BJ (cell line): ENCODE measurements at places on chromosomes 5 and 9.

- no peak for DNase-seq
These were observed 34.8 kb upstream of the TRIO start for GRCh38 chr5:14108170-14108996.

- DNase-seq: no peak
These were observed 268.9 kb downstream of the ZNF608 start for GRCh38 chr5:124477577-124477976.

DNA sequence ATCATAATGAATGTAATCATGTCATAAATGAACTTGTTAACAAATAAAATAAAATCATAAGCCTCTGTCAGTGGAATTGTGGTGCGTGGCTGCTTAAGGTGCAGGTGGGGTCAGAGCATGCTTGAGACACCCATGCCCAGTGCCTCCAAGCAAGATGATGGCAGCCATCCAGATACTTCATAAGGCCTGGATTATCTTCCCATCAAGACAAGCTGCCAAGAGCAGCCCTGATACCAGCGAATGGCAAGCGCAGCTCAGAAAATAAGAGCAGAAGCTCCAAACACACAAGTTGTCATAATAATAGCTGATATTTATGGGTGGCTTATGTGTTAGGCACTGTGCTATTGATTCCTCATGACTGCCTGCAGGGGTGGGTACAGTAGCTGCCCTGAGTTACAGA lies 21.8 kb upstream of the LMX1B start:
- no peak for DNase-seq

DNA sequence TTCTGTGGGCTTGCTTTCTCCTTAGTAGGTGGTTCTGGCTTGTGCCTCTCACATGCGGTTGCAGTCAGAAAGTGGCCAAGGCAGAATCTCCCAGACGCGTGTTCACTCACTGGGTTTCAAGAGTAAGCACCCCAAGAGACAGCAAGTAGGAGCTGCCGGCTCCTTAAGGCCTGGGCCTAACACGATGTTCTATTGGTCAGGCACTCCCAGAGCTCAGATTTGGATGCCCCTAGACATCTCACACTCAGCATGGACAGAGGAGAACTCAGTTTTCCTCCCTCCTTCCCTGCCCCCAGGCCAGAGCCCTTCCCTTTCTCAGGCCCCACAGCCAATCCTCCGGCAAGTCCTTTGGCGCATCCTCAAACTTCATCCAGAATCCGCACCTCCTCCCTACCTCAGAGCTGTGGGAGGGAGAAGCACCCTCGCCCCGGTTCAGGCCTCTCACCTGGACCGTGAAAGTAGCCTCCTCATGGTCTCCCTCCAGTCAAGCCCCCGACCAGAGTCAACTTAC lies 6.5 kb upstream of the CARD19 start:
- DNase-seq: no peak

DNA sequence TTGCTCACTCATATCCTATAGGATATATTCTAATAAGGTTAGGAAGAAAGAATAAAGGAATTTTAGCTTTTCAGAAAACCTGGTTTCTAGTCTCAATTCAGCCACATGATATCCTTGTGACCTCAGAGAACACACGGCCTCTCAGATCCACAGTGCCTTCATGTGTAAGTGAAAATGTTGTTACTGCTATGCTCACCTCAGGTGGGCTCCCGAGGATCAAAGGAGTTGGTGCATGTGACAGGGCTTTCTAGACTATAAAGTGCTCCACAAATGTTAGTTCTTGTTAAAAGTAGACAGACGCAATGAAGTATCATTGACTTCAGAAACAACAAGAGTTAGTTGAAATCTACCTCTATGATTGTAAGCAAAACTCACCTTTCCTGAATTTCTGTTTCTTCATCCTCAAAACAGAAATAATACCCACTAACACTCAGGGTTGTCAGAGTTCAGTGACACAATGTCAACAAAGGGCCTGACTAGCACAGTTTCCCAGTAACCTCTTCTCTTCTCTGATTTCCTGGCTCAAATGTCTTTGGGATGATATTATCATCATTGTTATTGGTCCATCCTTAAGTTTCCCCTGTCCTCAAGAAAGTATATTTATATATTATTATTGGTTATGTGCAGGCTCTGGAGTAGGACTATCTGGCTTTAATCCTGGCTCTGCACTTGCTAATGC lies 36.0 kb upstream of the MAN2A1 start:
- DNase-seq: no peak

- no peak for DNase-seq
These were observed 253.4 kb downstream of the ARHGAP26 start for GRCh38 chr5:143023411-143024096.

- no peak for DNase-seq
These were observed 6.3 kb upstream of the TDRD7 start for GRCh38 chr9:97405551-97405950.

DNA sequence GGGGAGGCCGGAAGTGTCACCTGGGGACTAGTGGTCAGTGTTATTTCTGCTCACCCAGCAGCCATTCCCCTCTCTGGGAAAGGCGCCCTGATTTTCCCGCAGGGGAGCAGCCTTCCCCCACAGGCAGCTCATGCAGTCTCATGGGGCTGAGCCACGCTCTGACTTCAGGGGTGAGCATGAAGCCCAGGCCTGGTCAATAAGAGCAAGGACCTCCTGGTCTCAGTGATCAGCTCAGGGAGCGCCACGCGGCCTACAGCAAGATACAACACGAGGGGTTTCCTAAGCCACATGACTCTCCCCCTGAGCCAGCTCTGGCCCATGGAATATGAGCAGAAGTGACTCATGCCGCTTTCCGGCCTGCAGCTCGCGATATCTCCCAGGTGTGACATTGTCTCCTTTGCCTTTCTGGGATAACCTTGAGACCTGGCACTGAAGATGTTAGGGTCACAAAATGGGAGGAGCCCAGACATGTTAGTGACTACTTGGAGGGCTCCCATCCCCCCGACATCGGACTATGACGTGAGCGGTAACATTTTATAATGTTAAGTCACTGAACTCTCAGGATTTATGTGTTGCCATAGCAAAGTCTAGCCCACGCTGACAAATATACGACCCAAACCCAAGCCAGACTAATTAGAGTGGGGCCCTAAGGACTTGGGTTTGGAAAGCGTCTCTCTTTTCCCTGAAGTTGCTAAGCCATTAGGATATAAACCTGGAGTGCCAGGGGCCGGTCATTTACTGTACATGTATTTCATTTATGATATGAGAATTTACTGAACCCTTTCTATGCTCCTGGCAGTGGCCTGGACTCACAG lies 46.5 kb upstream of the GFPT2 start:
- no peak for DNase-seq

DNA sequence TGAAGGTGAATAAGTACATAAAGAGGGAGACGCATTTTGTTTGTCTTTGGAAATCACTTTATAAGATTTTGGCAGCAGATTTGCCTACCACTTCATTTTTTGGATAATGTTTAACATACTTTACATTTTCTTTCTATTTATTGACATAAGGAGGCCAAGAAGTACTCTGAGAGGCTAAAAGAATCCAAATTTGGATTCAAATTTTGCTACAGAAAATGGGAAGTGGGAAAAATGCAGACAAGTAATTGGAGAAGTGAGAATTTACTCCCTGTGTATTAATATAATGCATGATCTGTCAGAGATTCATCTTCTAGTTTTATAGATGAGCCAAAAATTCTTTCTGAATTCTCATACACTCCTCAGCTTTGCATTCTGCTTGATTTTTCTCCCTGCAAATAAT lies 411.2 kb upstream of the CTNND2 start:
- DNase-seq: no peak

GRCh38 chr9:129381481-129381957 lies 203.5 kb upstream of the IER5L start:
- no peak for DNase-seq

- DNase-seq: no peak
These were observed 85.1 kb downstream of the TRIO start for GRCh38 chr5:14228219-14228618.

GRCh38 chr5:90142541-90142940 lies 267.0 kb downstream of the CETN3 start:
- DNase-seq: no peak

DNA sequence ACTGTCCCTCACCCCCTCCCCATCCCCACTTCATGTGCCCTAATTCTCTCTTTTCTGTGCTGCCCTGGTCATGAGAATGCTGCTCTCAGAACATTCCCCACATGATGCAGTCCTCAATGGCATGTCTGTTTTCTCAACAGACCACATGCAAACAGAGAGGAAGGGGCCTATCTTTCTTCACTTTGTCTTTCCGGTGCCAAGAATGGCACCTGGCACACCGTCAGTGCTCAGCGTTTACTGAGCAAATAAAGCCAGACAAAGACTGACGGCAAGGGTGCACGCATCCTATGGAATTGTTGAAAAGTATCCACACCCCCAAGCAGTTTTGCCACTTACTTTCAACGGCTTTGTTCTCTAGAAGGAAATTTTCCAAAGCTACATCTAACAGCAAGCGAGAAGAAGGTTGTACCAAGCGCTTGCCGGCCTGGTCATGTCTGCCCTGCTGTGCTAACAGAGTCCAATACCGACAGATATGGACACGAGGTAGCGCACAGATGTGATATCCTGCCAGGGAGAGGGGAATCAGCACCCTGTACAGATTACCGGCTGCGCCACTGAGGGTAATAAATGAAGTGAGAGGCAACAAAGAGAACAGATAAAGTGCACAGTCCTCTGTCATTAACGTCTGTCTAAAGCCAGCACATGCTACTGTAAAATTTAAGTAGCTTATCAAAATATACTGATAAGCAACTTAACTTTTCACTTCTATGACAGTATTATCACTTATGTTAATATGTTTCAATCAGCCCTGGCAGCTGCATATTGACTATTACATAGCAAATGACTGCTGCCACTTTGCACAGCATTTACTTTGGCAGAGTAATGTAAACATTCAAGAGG lies 251.7 kb downstream of the DENND1A start:
- DNase-seq: no peak

- DNase-seq: peak; percentile 62
These were observed 1.5 kb upstream of the TESK1 start for GRCh38 chr9:35603506-35603985.

DNA sequence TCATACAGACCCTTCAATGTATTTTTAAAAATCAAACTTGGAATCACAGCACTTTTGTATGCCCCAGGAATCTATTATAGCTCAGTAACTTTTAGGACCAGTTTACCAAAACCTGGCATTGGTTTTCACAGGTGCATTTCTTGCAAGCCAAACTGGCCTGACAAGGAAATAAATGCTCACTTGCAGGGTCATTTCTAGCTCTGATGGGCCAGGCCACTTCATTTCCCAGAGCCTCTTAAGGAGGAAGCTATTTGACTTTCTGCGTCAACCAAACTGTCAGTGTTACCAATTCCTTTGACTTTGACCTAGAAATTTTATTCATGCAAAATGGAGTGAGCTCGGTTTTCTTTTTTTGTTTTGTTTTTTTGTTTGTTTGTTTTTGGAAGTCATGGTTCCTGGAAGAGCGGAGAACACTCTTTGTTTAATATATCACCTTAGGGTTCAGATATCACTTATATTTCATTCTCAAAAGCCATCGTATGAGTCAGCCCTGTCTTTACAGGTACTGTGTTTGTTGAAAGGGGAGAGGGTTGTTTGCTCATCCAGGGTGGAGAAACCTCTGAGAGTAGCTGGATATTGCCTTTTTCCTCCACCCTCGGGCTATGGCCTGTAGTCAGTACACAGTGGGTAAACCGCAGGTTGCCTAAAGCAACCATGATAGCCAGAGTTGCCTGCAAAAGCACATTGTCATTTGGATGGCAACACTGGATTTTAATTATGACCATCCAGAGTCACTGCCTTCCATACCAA lies 58.9 kb downstream of the GNA14 start:
- no peak for DNase-seq

DNA sequence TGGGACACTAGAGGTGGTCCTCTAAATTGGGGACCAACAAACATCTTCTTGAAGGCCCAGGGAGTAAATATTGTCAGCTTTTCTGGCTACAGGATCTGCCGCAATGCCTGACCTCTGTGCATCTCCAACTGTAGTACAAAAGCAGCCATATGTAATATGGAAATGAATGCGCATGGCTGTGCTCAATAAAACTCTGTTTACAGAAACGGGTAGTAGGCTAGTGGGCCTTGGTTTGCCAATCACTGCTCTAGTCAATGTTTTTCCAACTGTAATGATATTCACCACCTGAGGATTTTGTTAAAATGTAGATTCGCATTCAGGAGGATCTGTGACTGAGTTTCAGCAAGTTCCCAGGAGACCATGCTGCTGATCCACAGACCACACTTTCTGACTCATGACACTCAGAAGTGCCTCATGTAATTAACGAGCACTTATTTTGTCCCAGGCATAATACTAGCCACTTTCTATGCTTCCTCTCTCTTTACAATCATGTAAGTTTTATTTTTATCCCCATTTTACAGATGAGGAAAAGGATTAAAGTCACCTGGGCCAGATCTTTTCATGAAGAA lies 96.9 kb downstream of the MED27 start:
- DNase-seq: no peak

GRCh38 chr9:126049088-126049487 lies 277.5 kb upstream of the MVB12B start:
- DNase-seq: no peak

GRCh38 chr5:74124826-74125225 lies 498.8 kb downstream of the ARHGEF28 start:
- no peak for DNase-seq

DNA sequence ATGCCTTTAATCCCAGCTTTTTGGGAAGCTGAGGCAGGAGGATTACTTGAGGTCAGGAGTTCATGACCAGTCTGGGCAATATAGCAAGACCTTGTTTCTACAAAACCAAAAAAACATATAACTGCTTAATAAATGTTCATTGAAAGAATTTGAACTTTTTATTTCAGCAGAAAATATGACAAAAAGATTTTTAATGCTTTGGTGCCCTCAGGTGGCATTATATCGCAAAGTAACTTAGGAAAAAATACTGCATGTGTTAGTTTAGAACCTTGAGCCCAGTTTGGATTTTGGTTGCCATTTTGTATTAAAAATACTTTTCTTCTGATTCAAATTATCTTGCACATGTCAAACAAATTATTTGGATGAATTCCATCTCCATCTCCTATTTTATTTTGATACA lies 103.2 kb downstream of the GPBP1 start:
- DNase-seq: no peak

DNA sequence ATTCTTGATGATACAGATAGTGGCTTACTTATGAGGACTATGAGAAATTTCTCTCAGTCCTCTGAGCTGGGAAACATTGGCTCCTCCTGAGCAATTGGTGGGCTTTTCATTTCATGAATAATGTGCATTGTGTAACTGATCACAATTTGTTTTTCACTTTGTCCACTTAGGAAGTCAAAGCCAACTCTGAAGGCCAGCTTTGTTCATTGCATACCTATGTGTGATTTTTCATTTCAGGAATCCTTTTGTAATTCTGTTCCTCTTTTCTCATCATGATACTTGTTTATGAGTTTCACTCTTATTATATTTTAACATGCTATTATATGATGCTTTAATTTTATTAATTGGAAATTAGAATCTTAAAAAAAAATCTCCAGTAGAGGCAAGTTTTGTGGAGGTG lies 483.0 kb downstream of the EBF1 start:
- DNase-seq: no peak

- DNase-seq: no peak
These were observed 84.9 kb upstream of the MPDZ start for GRCh38 chr9:13364271-13365000.
